Mesenchymal stem cell (in vitro differentiated cells and primary cell): ENCODE measurements at places on chromosomes 3 and 15.

DNA sequence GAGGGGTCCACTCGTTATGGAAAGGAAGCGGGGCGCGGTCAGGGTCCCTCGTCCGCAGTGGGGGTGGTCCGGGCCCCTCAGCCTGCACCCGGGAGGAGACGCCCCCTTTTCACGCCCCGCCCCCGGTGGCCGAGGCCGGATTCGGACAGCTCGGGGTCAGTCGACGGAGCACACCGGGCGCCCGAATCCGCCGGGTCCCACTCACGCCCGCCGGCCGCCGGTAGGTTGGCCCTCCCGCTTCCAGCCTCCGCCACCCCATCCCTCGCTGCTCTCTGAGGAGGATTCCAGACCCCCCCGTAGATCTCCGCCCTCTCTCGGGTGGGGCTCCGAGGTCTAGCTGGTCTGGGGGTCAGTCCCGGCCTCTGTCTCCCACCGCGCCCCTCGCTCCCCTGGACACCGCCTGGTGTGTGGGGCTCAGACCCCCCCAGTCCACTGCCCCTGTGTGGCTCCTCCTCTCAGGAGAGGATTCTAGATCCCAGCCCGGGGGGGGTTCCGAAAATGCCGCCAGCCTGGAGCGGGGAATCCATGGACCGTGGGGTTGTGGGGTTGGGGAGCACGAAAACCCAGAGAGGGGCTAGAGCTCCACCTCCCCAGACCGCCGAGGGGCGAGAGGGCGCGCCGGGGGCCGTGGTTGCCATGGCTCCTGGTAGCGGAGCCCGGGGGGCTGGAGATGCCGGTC, 725 bp downstream of the CHL1 start:
- DNase-seq, result no peak

GRCh38 chr15:25668236-25668795, 194.8 kb downstream of the ATP10A start:
- DNase-seq, result no peak

- DNase-seq, result no peak
Measured at GRCh38 chr3:113914646-113915045, 33.2 kb upstream of the ZDHHC23 start.

- no peak for DNase-seq
Measured at GRCh38 chr3:167969548-167969947, 126.2 kb downstream of the GOLIM4 start.

DNA sequence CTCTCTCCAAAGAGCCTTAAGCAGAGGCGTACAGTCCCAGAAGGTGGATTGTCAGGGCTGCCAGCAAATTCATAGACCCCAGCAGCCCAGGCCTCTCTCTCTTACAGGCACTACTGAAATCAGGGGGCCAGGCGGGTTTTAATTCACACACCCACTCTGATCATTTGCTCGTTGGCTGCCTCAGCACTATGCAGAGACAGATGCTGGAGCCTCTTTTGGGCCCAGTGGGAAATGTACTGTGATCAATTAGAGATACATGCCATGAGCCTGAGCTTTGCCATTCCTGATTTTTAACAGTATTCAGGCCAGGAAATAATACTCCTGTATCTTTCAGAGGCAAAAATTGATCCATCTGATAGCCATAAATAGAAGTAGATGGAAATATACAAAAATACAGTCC, 53.0 kb downstream of the CMTM6 start:
- no peak for DNase-seq

DNA sequence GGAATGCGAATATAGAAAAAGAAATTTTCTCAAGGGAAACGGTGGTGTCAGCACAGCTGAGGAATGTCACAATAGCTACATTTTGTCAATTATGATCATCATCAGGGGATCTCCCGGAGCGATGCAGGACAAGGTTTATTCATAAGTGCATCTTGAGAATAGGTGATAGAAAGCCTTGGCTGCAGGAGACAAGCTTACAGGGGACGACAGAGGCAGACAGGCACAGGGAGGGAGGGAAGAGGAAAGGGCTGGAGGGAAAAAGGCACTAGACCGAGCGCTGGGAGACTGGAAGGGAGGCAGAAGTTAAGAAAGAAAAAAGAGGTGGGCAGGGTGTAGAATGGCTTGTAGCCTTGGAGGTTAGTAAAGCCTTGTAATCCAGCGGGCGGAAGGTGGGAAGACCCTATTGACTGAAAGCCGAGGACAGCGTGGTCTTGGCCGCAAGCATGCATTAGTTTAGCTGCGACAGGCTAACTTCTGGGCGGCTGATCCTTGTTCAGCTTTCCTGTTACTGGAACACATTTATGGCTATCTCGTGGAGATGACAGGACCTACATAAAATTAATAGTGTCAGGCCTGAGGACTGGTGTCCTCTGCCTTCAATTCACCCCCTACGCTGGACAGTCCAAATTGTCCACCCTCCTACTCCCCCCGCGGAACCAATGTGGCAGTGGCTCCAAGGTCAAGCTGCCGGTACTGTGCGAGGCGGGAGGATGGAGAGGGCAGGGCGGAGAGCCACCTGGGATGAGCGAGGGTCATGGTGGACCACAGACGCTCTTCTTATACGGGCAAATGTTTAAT, 1.4 kb upstream of the NECTIN3 start:
- DNase-seq, result peak; percentile 36

DNA sequence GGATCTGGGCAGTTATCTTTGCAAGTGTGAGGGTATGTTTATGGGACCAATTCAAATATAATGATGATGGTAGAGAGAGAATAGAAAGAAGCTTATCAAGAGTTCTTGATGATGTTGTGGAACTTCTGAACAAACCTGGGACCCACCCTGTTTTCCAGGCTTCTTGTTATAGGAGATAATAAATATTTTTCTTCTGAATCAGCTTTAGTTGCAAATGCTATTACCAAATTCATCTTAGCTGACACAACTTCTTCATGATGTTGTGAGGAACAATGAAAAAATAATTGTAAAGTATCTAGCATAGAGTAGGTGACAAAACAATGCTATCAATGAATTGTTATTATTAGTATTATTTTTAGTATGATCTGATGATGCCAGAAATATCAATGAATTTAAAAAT, 43.5 kb upstream of the PTX3 start:
- DNase-seq, result no peak

- no peak for DNase-seq
Measured at GRCh38 chr15:100099976-100100375, 241.8 kb downstream of the ADAMTS17 start.

DNA sequence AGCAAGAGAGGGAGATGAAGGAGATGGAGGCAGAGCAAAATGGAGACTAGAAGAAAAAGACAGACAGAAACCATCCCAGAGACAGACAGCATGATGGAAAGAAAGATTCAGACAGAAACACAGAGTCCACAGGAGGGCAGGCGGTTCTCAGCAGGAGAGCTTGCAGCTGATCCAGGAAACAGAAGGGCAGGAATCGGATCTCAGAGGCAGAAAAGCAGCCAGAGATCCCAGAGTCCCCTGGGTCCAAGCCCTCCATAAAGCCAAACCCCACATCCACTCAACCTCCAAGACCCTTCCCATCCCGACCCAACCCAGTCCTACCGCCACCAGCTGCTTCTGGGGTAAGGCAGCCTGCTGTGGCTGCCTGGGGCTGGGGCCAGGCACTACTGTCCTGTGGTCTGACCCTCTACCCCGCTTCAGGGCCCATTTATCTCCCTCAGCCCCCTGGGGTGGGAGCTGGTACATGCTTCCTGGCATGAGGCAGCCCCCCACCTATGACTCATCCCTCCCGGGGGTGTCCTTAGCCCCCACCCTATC, at the start of gene UCN2:
Gene UCN2, minus strand, starts transcription at position 400 of the 537 bp plus-strand sequence. CDS start 657 bp downstream, outside the sequence.
- peak; percentile 51 for DNase-seq

DNA sequence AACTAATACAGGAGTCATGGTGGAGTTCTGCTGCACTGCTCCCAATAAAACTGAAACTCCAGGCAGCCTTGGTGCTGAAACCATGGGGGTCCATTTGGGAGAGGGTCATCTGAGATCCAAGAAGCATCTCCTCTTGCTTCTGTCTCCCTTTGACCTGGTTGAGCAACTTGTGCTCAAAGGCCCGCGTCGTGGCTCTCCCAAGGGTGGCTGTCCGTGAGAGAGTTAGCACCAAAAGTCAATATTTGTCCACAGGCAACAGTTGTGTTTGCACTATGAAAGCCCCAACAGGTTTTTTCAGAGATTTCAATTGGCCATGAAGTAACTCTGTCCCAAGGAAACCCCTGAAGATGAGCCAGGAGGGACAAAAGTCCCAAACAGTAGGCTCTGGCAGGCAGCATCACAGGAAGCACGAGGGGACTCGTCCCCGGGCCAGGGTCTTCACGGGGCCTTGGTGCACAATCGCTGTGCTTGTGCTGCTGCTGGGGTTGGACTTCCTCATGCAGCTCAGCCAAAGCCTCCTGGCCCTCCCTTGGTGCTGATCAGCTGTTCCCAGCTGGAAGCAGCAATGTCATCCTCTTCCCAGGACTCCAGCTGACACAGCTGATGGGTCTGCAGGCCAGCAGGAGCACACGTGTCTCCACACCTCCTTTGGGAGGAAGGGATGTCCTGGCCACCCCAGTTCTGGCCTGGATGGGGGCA, 39.4 kb upstream of the WNT5A start:
- DNase-seq, result no peak

- no peak for DNase-seq
Measured at GRCh38 chr3:4029135-4029534, 229.9 kb downstream of the LRRN1 start.

- DNase-seq, result no peak
Measured at GRCh38 chr15:93831641-93832040, 399.7 kb upstream of the MCTP2 start.

GRCh38 chr3:79162653-79163052, 605.1 kb downstream of the ROBO1 start:
- DNase-seq, result no peak
